Left lobe of liver (tissue), 2 donors: ENCODE measurements at places on chromosomes 2 and 18. TPM values are rescaled to one million over a fixed set of nuclear protein-coding genes. Genes with fewer than 3 reads are reported as not detected.

Gene TUBB8B
- not detected for total RNA-seq

Gene UGT1A9
- total RNA-seq = 95.1 TPM

Gene CYP1B1
- total RNA-seq = 6.1 TPM

Gene TTN
- total RNA-seq = 1.1 TPM

Gene SLC4A5
- total RNA-seq = 1.2 TPM
